ENCODE measurements at places on chromosomes 7 and 10.

GRCh38 chr10:17003151-17003550 lies 126.5 kb downstream of the CUBN start:
- peak; percentile 80 for DNase-seq

DNA sequence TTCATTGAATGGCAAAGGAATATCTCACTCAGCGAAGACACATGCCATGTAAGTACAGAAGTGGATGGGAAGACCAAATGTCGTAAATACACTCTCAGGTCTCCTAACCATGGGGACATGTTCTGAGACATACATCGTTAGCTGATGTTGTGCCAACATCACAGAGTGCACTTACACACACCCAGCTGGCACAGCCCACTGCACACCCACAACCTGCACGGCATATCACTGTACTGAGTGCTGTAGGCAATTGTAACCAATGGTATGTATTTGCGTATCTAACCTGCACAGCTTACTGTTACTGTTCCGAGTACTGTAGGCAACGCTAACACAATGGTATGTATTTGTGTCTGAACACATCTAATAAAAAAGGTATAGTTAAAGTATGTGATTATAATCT lies 550.4 kb downstream of the PTPRN2 start:
- DNase-seq: no peak

GRCh38 chr10:69100136-69100872 lies 12.4 kb downstream of the SRGN start:
- no peak for DNase-seq

GRCh38 chr7:92622030-92622429 lies 31.8 kb upstream of the FAM133B start:
- DNase-seq: no peak

DNA sequence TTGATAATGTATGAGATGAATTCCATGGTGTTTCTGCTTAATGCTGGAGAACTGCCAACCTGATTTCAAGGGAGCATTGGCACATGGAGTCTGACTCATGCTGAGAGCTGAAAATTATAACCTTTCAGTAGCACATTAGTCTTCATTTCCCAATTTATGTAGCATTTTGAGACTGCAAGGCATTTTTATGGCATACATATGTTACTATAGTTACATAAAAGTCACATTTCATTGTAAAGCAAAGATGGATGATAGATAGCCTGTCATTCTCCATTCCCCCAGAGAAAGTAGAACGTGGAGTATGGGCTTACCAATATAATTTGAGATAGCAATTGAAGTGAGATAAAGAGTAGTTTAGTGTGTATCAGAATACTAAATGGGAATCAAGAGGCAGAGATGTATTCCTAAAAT lies 103.1 kb downstream of the SLC16A9 start:
- peak; percentile 44 for DNase-seq

DNA sequence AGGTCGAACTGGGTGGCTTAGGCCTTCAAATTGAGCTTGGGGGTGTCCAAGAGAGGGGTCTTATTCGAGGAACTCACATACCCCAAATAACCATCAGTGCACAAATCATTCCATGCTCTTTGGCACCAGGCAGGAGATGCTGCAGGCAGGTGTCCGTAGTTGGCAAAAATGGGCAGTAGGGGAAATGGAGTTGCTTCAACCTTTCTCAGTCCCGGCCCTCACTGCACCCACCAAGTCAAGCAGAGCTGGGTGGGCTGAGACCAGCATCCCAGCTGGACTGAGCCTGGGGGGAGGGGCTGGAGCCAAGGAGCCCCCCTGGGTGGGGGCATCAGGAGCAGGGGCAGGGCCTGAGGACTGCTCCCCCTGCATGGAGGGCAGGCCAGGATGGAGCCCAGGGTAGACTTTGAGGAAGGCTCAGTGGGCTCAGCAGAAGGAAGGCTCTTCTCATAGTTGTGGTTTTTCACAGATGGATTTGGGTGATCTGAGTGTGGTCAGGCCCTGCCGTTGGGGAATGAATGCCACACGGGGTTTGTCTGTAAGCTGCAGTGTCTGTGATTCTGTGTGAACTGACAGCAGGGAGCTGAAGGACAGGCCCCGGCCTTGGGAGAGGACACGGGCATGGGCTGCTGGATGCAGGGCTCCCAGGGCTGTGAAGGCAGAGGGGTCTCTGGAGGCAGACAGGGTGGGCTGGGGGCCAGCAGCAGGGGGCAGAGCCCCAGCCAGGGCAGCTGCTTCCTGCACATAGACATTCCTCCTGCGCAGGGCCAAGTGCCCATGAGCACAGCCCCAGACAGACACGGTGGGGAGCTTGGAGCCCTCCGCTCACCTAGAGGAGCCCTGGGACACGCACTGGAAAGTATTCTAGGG lies 144.5 kb downstream of the ADCY1 start:
- DNase-seq: no peak

DNA sequence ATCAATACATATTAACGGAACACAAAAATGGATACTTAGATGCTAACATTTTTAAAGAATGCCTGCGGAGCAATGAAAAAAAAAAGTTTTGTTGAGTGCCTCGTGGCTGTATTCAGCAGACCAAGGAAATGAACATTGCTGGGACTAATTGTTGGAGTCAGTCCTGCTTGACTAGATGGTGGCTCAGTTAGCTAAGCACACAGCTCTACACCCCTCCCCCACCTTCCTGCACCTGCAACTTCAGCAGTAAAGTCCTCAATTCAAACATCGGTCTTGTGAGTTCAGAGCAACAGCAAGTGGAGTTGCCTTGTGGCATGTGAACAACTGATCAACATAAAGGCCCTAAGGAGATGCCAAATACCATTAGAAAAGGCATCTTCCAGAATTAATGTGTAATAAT lies 326.0 kb upstream of the NPSR1 start:
- no peak for DNase-seq

- DNase-seq: no peak
Observed at GRCh38 chr10:12721334-12721733, 280.2 kb downstream of the CCDC3 start.

DNA sequence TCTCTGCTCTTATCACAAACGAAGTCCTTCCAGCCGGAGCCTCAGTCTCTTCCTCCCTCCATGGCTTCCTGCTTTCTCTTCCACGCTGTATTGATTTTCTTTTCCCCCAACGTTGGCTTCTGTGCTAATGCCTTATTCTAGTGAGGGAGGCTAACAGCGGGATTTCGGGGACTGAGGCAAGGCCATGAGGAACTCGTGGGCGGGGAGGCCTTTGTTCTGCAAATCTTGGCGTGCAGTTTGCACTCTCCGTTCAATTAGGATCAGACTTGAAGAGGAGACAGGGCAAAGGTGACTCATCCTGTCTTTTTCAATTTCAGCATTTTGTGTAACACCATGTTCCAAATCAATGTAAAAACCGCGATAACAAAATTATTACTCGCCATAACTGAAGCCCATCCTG lies 25.3 kb downstream of the EN2 start:
- DNase-seq: no peak

- no peak for DNase-seq
Observed at GRCh38 chr10:36042135-36042534, 400.0 kb upstream of the FZD8 start.

GRCh38 chr10:12341526-12341925 lies 7.8 kb upstream of the CAMK1D start:
- no peak for DNase-seq

DNA sequence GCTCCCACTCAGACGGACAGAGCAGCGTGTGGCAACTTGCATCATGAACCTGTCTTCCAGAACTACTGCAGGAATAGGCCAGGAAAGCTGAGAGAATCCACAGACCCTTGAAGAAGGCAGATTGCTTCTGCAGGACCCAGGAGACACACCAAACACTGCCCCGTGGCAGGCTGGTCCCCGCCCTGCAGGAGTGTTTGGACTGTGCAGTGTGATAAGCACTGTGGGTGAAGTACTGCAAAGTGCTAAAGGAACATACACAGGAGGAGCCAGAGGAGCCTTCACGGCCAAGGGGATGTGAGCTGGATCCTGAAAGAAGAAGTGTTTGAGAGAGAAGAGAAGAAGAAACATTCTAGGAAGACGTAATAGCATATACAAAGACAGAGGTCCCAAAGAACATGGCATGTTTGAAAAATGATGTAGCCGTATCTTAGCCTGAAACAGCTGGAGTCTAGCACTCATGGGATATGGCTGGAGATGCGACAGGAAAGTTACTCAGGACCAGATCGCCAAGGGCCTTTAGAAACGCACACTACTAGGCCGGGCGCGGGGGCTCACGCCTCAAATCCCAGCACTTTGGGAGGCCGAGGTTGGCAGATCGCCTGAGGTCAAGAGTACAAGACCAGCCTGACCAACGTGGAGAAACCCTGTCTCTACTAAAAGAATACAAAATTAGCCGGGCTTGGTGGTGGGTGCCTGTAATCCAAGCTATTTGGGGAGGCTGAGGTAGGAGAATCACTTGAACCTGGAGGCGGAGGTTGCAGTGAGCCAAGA lies 96.9 kb upstream of the RHEB start:
- DNase-seq: no peak

DNA sequence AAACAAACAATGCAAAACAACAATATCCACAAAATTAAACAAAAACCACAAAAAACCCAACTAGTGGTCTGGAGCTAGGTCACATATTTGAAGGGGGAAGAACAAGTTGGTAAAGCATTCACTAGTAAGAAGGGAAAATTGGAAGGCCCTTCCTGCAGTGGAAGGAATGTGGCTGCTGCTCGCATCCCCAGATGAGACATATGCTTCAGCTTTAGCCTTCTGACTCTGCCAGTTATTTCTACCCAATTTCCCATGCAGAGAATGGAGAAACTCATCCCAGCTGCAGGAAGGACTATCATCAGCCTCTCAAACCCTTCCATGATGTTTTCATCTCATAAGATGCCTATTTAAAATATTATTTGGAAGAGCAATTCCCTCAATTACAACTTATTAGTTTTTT lies 176.6 kb downstream of the BMPER start:
- DNase-seq: no peak

DNA sequence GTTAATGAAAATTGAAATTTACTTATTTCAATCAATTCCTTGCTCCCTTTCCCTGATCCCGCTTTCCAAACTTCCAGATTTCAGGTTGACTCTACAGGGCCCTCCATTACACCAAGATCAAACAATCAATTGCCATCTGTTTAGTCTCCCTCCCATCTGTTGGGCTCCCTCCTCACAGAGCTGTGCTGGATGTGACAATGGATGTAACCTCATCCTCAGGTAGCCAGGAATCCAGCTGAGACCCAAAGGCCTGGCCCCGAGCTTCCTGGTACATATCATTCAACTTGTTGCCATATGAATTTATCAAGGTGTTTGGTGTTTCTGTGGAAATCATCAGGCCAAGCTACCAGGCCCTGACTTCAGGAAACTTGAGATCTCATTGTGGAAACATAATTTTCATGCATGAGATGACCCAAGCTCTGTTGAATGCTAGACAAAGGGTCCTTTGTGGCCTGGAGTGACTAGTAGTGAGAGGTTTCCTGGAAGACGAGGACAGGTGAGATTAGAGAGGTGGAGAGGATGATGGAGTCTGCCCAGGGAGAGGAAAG lies 148.6 kb upstream of the PDE1C start:
- DNase-seq: no peak

- DNase-seq: no peak
Observed at GRCh38 chr7:151384776-151385625, 24.8 kb downstream of the WDR86 start.
